T-helper 2 cell treated with Interferon-gamma antibody and Interleukin-4, amounts not matched to agents 5 μg/mL and 100 μg/mL, for 36 hours (primary cell): ENCODE measurements at places on chromosomes 11 and 22.
A peak's percentile ranks its signal among the peaks of the same experiment; 100 is the strongest.

GRCh38 chr11:22044126-22044525 is 148.8 kb upstream of the ANO5 start:
- no peak for DNase-seq

DNA sequence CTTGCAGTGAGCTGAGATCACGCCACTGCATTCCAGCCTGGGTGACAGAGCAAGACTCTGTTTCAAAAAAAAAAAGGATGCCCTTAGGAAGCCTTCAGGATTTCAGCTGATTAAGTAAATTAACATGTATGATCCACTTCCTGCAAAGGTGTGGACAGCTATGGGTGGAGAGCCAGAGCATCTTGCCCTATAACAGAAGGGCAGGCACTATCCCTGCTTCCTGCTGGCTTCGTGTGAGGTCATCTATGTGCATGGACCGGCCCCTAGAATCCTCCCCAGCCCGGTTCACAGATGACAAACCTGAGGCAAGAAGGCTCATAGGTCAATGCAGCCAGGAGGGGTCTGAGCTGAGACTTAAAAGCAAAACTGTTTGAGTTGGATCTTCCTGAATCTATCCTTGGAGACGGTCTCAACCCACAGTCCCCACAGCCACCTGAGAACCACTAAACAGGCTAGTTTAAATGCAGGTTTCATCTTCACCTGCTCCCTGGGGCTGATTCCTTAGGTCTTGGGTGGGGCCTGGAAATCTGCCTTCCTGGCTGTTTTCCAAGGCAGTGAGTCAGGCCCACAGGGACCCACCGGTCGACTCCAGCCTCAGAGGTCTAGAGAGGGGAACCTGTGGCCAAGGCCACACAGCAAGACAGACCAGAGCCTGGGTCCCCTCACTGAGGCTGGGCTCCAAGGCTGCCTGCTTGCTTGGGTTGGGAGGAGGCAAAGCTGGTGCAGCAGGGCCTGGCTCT is 55.2 kb upstream of the MPEG1 start:
- DNase-seq: no peak

- DNase-seq: peak; percentile 62
Measured at GRCh38 chr11:118435290-118435892, 901 bp upstream of the KMT2A start.

GRCh38 chr22:48942698-48943566 is 884.7 kb downstream of the BRD1 start:
- DNase-seq: no peak

GRCh38 chr11:131064373-131064991 is 148.2 kb upstream of the SNX19 start:
- DNase-seq: no peak

DNA sequence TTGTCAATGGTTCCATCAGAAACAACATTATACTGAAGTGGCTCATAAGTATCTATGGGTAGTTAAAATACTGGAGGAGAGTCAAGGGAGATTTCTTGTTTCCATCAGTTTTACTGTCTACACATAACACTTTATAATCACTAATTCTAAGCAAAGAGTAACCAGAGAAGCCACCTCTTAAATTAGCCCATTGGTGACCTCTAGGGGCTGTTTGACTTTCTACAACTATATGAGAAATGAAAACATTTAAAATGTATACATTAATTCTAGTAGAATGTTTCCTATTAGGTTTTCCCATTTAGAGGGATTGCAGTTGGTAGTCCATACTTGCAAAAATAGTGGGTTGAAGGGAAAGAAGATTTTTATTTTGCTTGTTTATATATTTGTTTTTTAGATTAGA is 504.3 kb downstream of the FAM181B start:
- no peak for DNase-seq

DNA sequence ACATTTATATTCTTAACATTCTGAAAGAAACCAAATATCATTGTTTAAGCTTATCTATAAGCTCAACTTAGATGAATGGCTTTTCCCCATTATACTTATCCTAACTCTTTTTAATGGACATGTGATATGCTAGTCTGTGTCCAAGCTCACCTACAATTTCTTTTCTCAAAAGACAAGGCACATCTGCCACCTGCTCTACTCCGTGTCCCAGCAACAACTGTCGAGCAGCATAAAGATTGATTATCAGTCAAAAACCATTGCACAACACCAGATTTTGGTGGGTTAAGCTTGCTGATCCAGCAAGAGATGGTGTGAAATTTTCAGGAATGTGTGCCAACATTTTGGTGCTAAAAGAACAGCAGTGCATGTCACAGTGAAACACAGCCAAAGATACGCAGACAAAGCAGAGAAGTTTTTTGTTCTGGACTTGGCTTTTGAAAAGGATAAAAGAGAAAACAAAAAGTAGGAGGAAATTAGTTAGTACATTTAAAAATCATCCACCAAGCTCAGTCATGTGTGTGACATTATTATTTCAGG is 65.8 kb downstream of the DCDC1 start:
- no peak for DNase-seq

GRCh38 chr11:78390809-78391208 is 26.8 kb downstream of the GAB2 start:
- DNase-seq: no peak

DNA sequence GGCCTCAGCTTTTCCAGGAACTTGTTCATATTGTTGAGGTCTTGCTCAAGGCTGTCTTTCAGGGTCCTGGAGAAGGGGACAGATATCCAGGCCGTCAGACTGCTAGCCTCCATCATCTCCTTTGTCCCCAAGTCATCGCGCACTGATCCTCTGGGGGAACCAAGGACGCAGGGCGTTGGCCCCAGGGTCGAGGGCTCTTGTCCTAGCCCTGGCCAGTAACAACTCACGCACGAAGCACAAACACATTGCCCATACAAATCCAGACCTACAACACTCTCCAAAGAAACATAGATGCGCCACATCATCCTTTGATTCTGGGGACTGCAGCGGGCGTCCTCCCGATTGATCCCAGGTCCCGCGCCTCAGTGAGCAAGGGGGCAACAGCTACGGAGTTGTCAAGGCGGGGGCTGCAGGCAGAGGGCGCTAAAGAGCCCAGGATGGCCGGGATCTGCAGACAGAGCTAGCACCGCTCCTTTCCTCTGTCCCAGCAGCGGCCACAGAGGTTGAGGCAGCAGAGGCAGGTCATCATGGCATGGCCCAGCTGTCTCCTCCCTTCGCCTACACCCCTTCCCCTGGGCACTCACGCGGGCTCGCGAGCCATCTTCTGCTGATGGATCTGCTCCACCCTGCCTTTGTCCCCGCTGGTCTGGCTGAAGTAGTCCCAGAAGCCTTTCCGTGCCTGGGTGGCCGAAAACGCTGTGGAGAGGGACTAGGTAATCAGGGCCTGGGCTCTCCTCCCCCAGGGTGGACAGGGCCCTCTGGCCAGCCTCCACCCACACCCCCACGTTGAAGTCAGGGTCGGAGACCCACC is 472 bp downstream of the APOA5 start:
- DNase-seq: peak; percentile 66

- DNase-seq: no peak
Measured at GRCh38 chr22:35930933-35931332, 97.7 kb downstream of the RBFOX2 start.
